RCC 7860 (cell line): ENCODE measurements at places on chromosomes 6 and 20.

DNA sequence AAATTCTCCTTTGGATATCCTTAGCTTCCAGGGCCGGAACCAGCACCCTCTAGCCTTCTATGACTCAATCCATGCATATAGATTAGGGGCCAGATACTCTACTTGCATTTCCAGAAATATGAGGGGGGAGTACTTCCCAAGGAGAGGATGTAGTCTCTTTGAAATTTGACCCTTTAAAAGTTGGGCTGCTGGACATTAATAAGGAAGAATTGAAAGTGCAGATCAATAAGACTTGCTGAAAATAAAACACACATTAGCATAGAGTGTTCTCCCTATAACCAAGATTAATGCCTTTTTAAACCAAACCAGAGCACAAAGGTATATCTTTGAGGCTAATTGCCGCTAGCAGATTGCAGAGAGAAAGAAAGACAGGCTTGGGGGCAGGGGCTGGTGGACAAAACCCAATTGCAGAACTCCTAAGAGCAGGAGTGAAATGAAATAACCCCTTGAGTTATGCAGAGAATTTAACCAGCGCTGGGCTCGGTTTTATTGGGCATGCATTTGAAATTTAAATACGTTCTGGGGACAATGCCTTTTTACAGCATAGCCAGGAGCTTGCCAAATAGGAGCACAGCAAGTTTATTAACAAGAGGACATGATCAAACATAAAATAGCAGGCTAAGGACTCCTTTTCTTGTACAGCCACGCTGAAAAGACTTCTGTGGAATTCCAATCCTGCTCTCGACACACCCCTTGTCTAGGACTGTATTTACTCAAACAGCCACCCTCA, 108.2 kb upstream of the SALL4 start:
- no peak for DNase-seq

GRCh38 chr20:1625083-1625690, 5.4 kb upstream of the SIRPB1 start:
- DNase-seq = no peak

GRCh38 chr6:130118236-130118635, 99.9 kb downstream of the L3MBTL3 start:
- no peak for DNase-seq

GRCh38 chr6:136435101-136435500, 115.1 kb downstream of the MAP7 start:
- DNase-seq = no peak

- DNase-seq = no peak
Observed at GRCh38 chr6:56655249-56655648, 12.6 kb upstream of the DST start.

- no peak for DNase-seq
Observed at GRCh38 chr20:17660667-17661066, 21.4 kb downstream of the RRBP1 start.

DNA sequence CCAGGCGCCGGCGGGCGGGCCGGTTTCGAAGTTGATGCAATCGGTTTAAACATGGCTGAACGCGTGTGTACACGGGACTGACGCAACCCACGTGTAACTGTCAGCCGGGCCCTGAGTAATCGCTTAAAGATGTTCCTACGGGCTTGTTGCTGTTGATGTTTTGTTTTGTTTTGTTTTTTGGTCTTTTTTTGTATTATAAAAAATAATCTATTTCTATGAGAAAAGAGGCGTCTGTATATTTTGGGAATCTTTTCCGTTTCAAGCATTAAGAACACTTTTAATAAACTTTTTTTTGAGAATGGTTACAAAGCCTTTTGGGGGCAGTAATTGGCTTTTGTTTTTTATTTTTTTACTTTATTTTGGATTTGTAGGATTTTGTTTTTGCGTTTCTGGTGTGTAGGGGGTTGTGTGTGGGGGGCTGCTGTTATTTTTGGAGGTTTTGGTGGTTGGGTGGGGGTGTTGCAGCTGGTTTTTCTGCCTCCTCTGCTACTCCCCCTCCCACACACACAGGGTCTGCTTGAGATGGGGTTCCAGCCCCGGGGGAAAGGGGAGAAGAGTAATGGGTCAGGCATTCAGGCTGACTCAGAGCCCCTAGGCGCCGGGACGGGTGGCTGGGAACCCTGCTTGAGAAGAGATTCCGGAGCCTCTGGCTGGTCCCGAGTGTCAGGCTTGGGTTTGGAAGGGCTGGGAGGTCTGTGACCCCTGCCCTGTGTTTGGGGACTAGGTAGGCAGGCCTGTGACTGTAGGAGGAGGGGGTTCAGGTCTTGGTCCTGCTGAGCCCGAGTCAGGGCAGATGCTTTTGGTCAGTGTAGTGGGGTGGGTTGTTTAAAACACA, 2.0 kb downstream of the CEBPB start:
- peak; percentile 81 for DNase-seq

DNA sequence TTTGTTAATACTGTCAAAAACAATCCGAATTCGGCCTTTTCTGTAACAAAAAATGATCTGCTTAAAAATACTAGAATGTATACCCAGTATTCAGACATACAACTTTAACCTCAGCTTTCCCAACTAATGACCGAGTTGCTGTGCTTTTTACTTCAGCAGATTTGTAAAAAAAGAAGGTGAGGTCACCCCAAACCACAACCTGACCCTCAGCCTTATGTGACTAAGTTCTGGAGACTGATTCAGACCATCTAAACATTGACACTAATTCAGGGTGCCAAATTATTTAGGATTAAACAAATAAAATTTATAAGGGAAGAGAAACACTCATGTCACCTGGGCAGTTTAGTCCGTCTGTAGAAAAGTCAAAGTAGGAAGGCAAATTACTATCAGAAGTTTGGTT, 7.7 kb downstream of the CCN6 start:
- no peak for DNase-seq

DNA sequence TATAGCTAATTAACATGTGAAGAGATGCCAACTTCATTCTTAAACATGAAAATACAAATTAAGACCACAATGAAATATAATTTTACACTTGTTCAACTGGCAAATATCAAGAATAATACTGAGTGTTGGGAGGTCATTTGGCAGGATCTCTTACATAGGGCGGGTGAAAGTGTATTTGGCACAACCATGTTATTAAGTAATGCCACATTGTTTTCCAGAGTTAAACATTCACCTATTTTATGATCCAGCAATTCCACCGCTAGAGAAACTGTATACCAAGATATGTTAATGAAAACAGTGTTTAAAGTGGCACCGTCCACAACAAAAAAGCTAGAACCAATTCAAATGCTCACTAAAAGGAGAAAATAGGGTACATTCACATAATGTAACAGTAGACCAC, 14.1 kb downstream of the MOCS1 start:
- no peak for DNase-seq

DNA sequence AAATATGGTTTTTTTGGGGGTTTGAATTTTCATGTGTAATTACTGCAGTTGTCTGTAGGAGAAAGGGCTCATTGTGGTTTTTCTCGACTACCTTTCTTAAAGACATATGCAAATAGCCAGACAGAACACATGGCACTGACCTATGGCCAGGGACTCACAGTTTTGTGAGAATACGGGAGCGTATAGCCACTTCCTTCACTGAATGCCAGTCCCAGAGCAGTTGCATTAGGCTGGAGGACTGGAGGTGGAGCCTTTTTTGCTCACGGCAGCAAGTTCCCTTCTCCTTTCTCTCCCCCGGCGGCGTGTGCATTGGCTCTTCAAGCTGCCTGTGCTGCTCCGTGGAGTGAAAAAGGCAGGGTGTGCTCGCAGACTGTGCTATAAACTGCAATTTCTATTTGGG, 114.9 kb downstream of the AKAP7 start:
- no peak for DNase-seq

GRCh38 chr6:165863801-165864200, 200.8 kb upstream of the PDE10A start:
- DNase-seq = no peak

GRCh38 chr6:161584051-161584450, 310.2 kb upstream of the AGPAT4 start:
- no peak for DNase-seq

GRCh38 chr6:74145931-74146330, 449.9 kb downstream of the CD109 start:
- DNase-seq = no peak

DNA sequence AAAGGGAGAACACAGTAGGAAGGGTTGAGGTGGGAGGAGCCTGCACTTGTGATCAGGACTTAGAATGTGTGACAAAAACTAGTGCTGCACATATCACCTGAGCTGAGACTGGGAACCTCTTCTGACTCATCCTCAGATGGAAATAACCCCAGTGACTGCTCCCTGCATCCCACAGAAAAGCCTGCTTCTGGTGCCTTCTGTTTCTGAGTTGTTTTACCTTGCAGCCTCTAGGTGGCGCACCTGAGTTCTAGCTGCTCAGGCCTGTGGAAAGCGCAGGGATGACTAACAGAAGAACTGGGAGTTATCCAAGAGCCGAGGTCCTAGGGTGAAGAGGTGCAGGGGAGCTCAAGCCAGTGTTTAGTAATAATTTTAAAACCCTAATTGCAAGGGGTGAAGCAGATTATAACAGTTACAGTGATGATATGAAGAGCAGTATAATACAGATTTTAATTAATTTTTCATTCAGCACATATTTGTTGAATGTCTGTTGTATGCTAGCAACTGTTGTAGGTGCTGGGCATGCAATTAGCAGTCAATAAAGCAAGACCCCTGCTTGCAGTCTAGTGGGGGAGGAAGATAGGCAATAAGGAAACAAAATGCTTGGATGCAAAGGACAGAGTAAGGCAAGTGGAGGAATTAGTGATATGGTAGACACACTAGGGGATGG, 302.5 kb downstream of the DHX35 start:
- peak; percentile 79 for DNase-seq

GRCh38 chr6:126941751-126942150, 176.7 kb upstream of the RSPO3 start:
- DNase-seq = no peak

GRCh38 chr20:63264519-63264918, 8.1 kb upstream of the ARFGAP1 start:
- peak; percentile 25 for DNase-seq

- no peak for DNase-seq
Observed at GRCh38 chr6:40714143-40714542, 127.0 kb upstream of the LRFN2 start.

DNA sequence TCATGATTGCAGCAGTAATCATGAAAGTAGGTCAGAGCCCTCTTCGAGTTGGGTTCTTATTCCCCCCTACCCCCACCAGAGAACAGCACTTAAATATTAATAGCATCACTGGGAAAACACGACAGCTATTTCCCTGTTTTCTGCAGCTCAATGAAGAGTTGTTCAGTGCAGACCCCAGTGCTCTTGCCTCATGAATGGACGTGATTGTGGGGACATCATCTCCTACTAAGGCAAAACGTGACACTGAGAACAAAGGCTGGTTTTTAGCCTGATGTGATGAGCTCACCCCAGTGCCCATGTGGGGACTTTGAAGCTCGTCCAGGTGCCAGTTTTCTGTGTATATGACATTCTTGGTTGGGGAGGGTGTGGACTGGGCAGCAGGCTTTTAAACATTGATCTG, 105.9 kb downstream of the SLC35F1 start:
- no peak for DNase-seq

DNA sequence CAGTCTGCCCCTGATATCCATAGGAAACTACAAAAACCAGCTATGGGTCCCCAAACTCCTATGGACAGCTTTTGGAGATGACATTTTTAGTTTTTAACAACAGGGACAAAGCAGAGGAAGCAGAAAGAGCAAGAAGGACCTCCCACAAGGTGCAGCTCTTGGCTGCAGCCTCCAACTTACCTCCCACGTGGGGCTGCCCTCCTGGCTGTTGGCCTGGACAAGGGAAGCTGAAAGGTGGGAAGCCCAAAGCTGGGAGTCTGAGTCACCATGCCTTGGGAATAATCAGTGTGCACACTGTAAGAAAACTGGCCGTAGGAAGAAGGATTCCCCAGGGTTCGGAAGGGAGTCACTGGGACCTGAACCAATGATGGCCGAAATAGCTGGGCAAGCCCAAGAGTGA, 51.8 kb upstream of the PAX1 start:
- no peak for DNase-seq

GRCh38 chr20:50730765-50731054, 670 bp upstream of the PARD6B start:
- DNase-seq = no peak

- no peak for DNase-seq
Observed at GRCh38 chr6:111972745-111973117, 81.2 kb upstream of the CCN6 start.

DNA sequence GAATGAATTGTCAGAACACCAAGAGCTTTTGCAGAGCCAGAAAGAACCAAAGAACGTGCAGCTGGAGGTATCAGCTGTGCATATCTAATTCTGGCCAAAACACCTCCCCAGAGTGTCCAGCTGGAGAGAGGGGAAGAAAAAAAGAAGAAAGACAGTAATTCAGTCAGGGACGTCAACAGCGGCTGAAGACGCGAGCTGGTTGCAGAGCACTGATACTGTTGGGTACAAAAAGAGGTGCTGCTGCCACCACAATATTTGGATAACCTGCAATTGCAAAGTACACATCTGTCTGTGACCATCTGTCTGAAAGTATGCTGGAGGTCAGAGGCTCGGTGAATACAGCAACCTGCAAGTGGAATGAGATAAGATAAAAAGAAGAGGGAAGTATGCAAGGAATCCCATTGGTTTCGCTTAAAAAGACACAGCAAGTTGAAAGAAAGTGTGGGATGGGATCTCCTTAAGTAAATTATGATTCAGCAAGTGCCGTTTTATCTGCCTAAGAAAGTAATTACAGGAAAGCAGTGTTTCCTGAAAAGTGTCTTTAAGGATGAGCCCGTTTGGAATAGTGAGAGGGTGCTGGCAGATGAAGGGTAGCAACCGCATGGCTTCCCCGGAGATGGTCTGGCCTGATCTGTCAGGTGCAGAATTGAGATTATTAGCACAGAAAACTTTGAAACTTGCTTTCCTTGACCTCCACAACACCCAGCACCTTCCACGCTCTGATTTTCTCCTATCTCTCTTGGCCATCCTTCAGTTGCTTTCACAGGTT, 189.9 kb upstream of the PRDM1 start:
- DNase-seq = no peak

DNA sequence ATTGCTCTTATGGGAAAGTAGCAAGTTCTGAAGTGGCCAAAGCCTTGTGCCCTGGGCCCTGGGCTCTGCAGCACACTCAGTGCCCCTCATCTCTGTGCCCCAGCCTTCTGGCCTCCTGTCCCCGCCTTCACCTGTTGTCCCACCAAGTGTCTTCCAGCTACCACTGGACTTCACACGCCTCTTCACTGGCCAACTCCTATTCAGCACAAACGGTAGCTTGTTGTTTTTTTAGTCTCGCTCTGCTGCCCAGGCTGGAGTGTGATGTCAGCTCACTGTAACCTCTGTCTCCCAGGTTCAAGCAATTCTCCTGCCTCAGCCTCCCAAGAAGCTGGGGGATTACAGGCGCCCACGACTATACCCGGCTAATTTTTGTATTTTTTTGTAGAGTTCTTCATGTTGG, 4.8 kb downstream of the CCHCR1 start:
- DNase-seq = peak; percentile 65

GRCh38 chr20:10660661-10661060, 13.1 kb downstream of the JAG1 start:
- peak; percentile 73 for DNase-seq

DNA sequence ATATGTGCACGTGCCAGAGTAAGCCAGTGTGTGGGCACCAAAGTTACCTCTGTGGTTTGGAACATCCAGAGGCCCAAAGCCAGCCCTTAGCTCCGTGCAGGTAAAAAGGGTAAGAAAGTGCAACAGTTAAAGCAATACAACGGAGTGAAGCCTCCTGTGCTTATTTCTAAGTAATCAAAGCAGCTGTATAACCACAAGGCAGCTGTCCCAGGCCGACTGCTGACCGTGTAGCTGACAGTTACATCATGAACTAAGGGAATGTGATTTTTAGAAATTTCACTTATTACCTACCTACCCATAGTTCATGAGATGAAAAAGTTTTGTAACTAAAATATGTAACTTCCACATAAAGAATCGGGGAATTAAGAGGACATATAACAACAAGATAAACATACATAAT, 121.2 kb upstream of the QKI start:
- no peak for DNase-seq

- DNase-seq = no peak
Observed at GRCh38 chr6:35470663-35471120, 2.5 kb downstream of the RPL10A start.
